ENCODE measurements at places on chromosomes 1 and 21.

DNA sequence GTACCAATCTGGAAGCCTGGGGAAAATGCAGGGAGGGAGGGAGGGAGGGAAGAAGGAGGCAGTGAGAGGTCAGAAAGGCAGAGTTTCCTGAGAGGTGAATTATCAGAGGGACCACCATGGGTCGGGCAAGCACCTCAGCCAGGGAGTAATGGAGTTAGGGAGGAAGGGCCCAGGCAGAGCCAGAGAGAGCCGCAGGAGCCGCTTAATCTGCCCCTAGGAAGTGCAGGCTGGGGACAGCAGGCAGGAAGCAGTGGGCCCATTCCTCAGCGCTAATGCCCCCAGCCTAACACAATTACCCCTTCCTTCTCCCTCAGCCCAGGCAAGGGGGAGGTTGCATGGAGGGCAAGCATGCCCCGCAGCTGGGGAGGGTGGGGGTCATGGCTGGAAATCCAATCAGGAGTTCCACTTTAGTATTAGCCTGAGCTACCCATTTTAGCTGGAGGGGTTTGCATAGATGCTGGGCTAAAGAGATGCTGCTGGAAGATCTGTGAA lies 109.0 kb downstream of the TMEM53 start:
- no peak for DNase-seq

DNA sequence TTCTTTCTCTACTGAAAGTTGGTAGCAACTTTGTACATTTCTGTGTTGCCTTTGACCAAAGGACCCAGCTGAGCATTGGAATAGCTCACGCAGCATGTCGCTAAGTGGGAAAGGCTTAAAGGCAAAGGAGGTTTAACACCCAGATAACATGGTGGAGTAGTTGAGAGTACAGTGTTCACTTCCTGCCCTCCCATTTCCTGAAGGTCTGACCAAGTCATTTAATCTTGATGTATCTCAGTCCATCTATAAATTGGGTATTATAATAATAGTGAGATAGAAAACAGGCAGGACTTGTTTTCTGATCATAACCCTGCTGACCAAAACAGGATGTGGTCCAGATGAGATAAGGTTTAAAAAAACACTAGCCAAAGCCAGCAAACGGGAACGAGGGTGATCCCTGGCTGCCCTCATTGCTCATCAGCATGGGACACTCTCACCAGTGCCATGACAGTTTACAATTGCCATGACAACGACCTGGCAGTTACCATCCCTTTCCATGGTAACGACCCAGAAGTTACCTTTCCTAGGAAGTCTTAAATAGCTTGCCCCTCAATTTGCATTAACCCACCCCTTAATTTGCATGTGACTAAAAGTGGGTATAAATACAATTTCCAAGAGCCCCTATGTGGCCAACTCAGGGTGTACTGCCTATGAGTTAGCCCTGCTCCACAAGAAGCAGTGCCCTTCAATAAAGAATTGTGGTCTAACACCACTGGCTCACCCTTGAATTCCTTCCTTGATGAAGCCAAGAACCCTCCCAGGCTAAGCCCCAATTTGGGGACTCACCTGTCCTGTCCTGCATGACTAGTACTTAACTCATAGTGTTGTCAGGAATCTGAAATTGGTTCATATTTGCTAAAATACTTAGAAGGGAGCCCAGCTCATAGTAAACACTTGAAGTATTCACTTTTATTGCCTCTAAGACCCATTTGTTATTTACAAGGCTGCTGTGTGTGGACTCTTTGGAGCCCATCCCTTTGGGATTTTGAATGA lies 28.4 kb upstream of the FHAD1 start:
- no peak for DNase-seq

DNA sequence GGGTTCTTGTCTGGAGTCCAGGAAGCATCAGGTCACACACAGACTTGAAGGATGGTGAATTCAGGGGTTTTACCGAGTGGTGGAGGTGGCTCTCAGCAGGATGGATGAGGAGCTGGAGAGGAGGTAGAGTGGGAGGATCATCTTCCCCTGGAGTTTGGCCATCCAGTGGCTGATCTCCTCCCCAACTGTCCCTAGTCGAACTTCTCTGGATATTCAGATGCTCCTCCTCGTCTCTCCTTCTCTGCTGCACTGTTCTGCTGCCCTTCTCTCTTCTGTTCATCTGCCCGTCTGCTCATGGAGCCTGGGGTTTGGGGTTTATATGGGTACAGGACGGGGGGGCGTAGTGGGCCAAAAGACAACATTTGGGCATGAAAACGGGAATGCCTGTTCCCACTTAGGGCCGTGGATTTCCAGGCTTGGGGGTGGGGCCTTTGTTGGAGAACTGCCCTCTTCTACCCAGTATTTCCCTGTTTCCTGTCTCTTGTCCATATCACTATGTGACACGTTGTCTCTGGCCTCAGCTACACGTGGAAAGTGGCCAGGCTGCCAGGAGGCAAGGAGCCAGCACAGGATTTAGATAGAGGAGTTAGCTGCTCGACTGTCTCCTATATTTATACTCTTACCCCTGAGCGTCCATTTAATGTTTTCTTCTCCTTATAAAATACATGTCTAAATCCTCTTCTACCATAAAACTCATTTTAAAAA lies 76.7 kb downstream of the SIPA1L2 start:
- DNase-seq, result no peak

- no peak for DNase-seq
Measured at GRCh38 chr21:44866780-44867179, 6.7 kb downstream of the PTTG1IP start.
